ENCODE measurements at places on chromosomes 11 and 22.
A peak's percentile ranks its signal among the peaks of the same experiment; 100 is the strongest.

- DNase-seq = no peak
Observed at GRCh38 chr11:83493917-83494316, 207.8 kb upstream of the CCDC90B start.

GRCh38 chr11:125517116-125517770 is 21.2 kb upstream of the FEZ1 start:
- DNase-seq = no peak

DNA sequence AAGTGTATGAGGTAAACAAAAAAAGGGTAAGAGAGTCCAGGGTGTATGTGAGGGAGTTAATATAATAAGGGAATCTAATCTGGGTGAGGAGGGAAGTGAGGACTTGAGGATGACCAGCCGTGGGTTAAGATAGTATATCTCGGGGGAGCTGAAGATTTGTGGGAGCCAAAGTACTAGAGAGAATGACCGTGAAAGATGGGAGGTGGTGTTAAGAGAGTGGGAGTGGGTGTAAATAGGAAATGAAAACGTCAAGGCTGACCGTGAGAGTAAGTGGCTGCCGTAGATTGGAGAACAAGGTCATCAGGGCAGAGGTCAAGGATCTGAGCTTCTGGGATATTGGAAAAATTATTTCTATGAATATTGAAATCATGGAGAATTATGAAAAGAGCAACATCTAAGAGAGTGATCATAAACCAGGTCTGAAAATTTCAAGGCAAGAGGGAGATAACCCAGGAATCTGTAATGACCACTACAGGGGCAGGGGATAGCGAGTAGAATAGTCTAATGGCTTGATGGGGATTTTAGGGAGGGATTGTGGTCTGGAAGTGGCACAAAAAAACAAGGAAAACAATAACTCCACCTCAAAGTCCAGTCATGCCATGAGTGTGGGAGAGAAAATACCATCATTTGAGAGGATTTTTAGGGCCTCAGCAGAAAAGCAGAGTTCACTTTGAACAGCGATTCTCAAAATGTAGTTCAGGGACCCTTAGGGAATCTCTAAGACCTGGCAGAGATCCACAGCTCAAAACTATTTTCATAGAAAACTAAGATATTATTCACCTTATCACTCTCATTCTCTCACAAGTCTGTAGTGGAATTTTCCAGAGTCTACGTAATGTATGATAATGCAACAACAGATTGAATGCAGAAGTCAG is 72.0 kb downstream of the PRR5L start:
- no peak for DNase-seq

DNA sequence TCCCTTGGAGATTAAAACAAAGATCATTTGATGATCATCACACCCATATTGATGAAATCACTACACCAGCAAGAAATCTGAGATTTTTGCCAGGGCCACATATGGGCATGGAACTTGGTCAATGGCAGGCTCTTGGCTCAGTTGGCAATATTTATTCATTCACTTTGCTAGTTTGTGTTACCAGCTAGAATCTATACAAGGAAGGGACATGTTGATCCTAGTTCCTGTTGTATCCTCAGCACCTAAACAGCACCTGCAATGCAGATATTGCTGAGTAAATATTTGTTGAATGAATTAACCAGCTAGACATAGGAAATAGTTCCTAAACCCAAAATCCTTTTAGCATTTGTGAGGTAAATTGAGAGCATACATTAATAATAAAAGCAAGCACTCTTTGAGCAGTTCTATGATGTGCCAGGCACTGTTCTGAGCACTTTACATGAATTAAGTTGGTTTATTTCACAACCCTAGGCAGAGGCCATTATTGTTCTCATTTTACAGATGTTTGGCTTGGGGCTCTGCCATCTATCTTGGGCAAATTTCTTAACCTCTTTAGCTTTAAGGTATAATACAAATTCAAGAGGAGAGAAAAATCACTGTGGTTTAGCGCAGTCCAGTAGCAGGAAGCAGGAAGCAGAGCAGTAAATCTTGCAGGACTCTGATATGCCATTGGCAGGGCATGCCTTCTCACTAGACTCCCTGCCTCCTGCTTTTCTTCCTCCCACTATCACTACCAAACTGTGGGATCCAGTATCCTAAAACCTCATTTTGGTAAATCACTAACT is 1.6 kb downstream of the TRIM68 start:
- no peak for DNase-seq

GRCh38 chr11:120078397-120078796 is 59.5 kb downstream of the TRIM29 start:
- no peak for DNase-seq

DNA sequence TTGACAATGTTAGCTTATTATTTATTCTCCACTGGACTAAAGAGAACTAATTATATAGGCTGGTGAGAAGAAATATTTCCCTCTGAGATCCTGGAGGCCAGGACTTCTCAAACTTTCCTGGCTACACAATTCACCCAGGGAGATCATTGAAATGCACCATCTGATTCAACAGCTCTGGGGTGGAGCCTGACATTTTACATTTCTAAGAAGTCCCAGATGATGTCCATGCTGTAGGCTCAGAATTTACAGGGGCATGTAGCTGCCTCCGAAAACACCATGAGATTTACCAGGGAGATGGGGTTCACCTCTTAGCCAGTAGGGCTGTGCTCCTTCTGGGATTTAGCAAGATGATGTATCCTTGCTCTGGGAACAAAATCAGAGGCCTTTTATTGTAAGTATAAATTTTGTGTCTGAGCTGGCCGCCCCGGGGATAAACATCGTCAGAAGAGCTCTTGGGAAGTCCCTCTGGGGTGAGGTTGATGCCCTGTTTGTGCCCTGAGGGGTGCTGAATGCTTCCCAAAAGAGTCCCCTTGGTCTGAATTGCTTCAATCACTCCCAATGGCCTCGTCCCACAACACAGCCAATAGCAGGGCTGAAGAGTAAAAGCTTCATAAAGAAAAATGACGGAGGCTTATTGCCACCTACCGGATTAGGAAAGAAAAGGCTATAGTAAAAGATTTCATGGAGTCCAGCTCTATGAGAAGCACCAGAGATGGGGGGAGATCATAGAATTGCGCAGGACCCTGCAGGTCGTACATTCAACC is 33.4 kb upstream of the API5 start:
- DNase-seq = no peak

- no peak for DNase-seq
Observed at GRCh38 chr11:106421676-106422292, 344.3 kb downstream of the AASDHPPT start.

GRCh38 chr11:36193290-36193619 is 96.0 kb downstream of the COMMD9 start:
- no peak for DNase-seq

DNA sequence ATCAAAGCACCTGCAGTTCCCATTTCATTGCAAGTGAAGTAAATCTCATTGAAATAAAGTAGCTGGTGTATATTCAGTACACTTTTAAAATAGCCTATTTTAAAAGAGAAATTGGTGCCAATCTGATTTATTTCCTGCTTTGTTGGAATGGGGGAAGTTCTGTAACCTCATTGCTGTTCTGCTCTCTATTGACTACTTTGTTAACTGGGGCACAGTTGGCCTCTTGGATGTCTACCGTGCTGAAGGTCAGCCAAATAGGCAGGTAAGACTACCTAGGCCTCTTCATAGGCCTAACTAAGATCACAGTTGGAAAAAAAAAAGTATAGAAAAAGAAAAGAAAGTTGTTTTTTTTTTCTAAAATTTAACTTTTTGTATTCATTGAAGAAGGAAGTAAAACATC is 9.2 kb downstream of the CTNND1 start:
- DNase-seq = no peak

GRCh38 chr11:114250993-114251814 is 45.0 kb upstream of the NNMT start:
- DNase-seq = no peak

- DNase-seq = no peak
Observed at GRCh38 chr22:46366327-46366731, 30.8 kb downstream of the TRMU start.

- no peak for DNase-seq
Observed at GRCh38 chr11:47616726-47617416, 22.7 kb upstream of the C1QTNF4 start.

- peak; percentile 58 for DNase-seq
Observed at GRCh38 chr11:3824714-3825472, 15.9 kb downstream of the RHOG start.

GRCh38 chr11:57302489-57302888 is 22.3 kb downstream of the TNKS1BP1 start:
- no peak for DNase-seq

DNA sequence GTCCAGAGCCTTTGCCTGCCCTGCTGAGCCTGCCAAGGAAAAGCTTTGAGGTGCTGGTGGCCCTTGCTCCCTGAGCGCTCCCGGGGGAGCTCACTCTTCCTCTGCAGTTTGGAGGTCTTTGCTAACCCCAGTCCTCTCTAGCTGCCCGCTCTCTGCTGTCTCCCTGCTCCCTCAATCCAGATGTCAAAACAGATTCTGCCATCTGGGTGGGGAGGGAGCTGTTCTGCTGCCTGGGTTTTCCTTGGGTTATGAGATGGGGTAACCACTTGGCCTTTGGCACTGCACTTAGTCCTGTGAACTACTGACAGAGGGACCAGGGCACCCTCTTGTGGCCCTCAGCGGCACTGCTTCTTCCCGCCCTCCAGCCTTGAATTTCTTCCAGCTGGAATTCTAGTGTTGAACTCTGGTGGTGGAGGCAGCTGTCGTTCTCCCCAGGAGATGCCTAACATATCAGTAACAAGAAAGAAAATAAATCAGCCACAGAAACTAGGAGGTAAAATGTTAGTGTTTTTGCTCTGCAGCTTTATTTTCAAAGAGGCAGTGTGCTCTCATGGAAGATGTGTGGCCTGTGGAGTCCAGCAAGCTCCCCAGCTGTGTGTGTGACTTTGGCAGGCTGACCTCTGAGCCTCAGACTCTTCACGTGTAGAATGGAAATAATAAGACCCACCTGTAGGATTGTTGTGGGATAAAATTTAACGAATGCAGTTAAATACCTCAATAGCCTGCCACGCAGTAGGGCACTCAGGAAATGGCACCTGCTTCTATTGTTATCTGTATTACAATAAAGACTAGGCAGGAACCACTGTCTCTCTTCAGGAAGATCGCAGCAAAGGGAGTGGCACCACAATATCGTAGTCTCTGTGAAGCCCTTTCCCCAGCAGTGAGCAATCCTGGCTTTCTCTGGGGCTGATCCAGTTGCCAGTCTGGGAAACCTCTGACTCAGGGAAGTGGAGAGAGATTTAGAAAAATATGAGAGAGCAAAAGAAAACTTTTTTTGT is 23.4 kb downstream of the ARFGAP2 start:
- peak; percentile 20 for DNase-seq

DNA sequence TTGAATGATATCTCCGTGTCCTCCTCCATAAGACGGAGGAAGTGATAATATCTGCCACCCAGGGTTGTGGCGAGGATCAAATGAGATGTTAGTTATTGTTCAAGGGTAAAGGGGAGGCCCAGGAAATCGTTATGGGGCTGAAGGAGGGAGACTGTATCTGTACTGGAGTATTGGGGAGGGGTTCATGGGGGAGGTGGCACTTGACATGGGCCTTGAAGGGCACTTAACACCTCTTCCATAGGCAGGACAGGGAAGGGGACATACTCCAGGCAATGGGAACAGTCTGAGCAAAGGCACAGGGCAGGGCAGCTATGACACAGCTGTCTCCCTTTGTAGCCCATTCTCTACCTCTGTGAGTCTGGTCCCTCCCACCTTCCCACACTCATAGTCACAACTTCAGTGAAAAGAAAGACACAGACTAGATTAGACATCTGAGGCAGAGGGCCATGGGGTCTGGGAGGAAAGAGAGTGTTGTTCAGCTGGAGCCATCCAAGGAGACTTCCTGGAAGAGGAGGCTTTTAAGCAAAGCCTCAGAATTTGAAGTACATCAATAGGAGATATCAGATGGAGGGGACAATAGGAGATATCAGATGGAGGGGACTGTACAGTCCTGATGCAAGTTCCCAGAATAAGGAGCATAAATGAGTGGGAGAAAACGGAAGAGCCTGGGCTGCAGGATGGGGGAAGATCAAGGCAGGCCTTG is 15.8 kb upstream of the DGKZ start:
- DNase-seq = no peak

DNA sequence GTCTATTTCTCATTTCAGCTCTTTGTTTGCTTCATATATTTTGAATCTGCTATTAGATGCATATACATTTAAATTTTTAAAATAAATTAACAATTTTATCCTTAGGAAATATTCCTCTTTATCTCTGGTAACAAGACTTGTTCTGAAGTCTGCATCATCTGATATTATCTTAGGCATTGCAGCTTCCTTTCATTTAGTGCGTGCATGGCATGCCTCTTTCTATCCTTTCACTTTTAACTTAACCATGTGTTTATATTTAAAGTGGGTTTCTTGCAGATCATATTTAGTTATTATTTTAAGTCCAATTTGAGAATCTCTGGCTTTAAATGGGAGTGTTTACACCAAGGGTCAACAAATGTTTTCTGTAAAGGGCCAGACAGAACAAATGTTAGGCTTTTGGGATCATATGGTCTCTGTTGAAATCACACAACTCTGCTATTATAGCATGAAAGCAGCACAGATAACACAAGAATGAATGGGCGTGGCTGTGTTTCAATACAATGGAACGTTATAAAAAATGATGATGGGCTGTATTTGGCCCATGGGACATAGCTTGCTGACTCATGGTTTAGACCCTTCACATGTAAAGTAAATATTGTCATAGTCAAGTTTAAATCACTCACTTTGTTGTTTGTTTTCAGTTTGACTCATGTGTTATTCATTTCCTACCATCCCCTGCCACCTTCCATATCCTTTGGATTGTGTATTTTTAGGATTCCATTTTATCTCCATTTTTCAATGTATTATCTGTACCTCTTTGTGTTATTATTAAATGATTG is 83.9 kb upstream of the SNX19 start:
- no peak for DNase-seq

DNA sequence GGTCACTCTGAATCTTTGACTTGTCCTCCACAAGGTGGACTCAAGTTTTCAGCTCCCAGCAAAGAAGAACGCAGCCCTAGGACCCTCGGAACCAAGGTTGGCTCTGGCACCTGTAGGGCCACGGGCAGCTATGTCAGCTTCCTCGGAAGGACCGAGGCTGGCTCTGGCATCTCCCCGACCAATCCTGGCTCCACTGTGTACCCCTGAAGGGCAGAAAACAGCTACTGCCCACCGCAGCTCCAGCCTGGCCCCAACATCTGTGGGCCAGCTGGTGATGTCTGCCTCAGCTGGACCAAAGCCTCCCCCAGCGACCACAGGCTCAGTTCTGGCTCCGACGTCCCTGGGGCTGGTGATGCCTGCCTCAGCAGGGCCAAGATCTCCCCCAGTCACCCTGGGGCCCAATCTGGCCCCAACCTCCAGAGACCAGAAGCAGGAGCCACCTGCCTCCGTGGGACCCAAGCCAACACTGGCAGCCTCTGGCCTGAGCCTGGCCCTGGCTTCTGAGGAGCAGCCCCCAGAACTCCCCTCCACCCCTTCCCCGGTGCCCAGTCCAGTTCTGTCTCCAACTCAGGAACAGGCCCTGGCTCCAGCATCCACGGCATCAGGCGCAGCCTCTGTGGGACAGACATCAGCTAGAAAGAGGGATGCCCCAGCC is 2.2 kb downstream of the INPP5J start:
- no peak for DNase-seq

DNA sequence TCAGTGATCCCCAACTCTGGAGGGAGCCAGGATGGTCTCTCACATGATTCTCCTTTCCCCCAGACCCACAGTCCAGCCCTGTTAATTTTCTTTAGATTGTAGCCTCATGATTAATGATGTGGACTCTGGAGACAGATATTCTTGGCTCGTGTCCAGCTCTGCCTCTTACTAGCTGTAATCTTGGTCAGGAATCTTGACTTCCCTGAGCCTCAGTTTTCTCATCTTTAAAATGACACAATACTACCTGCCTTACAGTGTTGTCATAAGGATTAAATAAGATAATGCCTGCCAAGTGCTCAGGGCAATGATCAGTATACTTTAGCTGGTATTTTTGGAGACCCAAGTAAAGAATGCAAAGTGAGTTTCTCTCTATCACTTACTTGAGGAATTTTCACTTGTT is 60.0 kb downstream of the SPECC1L start:
- DNase-seq = no peak

Measured in NK-92 treated with Interleukin-12 subunit alpha and Interleukin-12 subunit beta, amount 100 ng/mL, for 24 hours (cell line).